CD14-positive monocyte (primary cell): ENCODE measurements at places on chromosomes 4 and X. TPM values are rescaled to one million over a fixed set of nuclear protein-coding genes. Genes with fewer than 3 reads are reported as not detected.

DNA sequence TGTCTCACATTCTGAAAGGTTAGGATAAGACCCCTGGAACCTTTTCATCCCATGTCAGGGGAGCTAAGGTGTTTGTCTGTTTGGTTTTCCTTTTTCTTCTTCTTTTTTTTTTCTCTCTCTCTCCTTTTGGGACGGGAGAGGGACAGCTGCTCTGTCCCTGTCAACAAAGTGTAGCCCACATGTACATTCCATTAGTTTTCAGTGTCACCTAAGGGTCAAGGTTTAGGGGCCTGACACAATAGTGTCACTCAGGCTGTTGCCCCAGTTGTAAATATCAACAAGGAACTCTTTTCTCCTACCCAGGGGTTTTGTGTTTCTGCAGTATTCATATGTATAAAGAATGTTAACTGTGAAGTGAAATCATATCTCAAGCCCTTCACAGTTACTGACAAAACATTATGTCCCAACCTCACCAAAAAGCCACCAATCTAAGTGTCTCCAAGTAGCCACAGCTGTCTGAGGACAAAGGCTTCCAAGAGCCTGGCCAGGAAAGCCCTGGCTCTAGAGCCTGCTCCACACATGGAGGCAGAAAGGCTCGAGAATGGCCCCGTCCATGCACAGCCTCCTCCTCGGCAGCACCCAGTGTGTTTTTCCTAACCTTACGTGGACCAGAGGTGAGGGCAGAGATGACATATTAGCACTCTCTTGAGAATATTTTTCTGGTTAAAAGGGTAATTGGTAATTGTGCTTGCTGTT lies 9.4 kb downstream of the IRF2 start:
- no peak overlapping the region for H3K4me3 ChIP-seq
- DNase-seq: no peak
- peaks cover 15% of the 10 kb centered on the region for H3K4me1 ChIP-seq
- no peak overlapping the region for H3K27ac ChIP-seq

DNA sequence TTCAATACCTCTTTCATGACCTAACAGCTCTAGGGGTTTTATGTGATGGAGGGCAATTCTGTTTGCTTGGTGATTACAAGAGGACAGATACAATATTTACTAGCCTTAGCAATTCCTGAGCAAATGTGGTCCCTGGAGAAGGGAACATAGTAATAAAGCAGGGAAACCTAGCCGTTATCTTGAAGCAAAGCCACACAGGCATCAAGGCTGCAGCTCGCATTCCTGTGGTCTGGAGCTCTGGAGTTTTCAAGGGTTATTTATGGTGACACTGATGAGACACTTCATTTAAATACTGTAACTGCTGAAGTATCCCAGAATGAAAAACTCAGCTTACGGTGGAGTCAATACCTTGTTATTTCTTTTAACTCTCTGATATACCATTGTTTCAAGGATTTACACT lies 66.8 kb downstream of the AFF2 start:
- no peak for DNase-seq
- H3K4me1 ChIP-seq: peaks cover 42% of the 10 kb centered on the region
- no peak overlapping the region for H3K4me3 ChIP-seq
- H3K27ac ChIP-seq: no peak overlapping the region
- H3K36me3 ChIP-seq: no peaks in the 10 kb centered on the region

DNA sequence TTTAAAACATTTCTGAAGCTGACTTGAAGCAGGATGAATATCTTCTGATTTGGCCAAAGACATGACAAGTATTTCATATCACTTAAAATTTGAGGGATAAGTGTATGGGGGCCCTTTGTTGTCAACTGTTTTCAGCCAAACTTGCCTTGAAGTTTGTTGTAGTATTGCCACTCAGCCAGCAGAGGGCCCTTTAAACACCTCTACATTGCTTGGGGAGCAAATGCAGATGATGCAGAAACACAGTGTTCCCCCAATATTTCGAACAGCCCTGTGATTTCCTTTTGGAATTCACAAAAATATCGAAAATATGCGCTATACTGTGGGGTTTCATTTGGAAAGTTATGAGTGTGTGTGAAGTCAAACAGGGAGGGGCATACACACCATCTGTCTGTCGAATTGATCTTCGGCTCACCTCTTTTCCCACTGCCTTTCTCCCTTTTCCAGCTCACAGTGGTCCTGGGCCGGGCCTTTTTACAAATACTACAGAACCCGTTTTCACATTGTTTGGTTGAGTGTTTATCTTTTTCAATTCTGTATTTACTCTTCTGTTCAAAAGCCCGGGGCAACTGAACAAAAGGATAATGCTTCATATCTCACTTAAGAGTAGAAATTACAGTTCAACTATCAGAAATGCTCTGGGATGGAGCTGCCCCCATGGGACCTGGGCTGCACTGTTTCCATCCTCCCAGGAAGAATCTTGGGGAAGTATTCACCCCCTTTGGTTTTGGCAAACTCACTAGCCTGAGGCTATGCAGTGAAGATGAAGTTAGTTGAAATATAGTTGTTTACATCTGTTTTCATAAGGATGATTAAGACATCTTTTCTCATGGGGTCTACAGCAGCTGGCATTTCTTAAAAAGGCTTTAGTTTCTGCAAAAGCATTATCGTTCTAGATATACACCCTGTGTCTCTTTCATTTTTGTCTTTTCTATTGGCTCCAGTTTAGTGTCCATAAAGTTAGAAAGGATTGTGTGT lies 137.6 kb downstream of the EGF start:
- no peaks in the 10 kb centered on the region for H3K4me1 ChIP-seq
- H3K4me3 ChIP-seq: no peak overlapping the region
- peaks cover 52% of the 10 kb centered on the region for H3K27me3 ChIP-seq
- no peak overlapping the region for H3K27ac ChIP-seq
- H3K36me3 ChIP-seq: no peaks in the 10 kb centered on the region
- DNase-seq: peak; percentile 51

GRCh38 chrX:19198473-19198872 lies 76.2 kb upstream of the ADGRG2 start:
- no peak overlapping the region for H3K27ac ChIP-seq
- no peak for DNase-seq
- H3K36me3 ChIP-seq: no peaks in the 10 kb centered on the region

Gene MAGEC2
- polyA plus RNA-seq: not detected

Gene IL1RAPL1
- not detected in 2 replicates for polyA plus RNA-seq

- H3K36me3 ChIP-seq: no peaks in the 10 kb centered on the region
- no peak overlapping the region for H3K27ac ChIP-seq
- no peak for DNase-seq
- H3K4me1 ChIP-seq: no peaks in the 10 kb centered on the region
- H3K27me3 ChIP-seq: no peaks in the 10 kb centered on the region
Measured at GRCh38 chr4:111945014-111945413, 200.2 kb upstream of the FAM241A start.

Gene MUC7
- not detected in 2 replicates for polyA plus RNA-seq

- H3K4me1 ChIP-seq: no peaks in the 10 kb centered on the region
- H3K27me3 ChIP-seq: no peaks in the 10 kb centered on the region
- no peak for DNase-seq
- H3K27ac ChIP-seq: no peak overlapping the region
Measured at GRCh38 chr4:139540632-139541031, 15.4 kb downstream of the SETD7 start.

- no peak overlapping the region for H3K4me3 ChIP-seq
- no peak overlapping the region for H3K27ac ChIP-seq
- H3K4me1 ChIP-seq: no peaks in the 10 kb centered on the region
- no peak for DNase-seq
- H3K36me3 ChIP-seq: no peaks in the 10 kb centered on the region
Measured at GRCh38 chrX:42229533-42229932, 306.2 kb upstream of the CASK start.

- H3K27me3 ChIP-seq: no peaks in the 10 kb centered on the region
- H3K27ac ChIP-seq: no peak overlapping the region
- no peaks in the 10 kb centered on the region for H3K4me1 ChIP-seq
- no peak overlapping the region for H3K4me3 ChIP-seq
- DNase-seq: no peak
Measured at GRCh38 chr4:9735515-9735914, 45.9 kb upstream of the DRD5 start.

GRCh38 chr4:165662341-165662740 lies 210.7 kb upstream of the TLL1 start:
- no peaks in the 10 kb centered on the region for H3K4me1 ChIP-seq
- no peaks in the 10 kb centered on the region for H3K36me3 ChIP-seq
- no peaks in the 10 kb centered on the region for H3K27me3 ChIP-seq
- no peak overlapping the region for H3K27ac ChIP-seq
- DNase-seq: no peak

Gene ELF2
- 18.9 TPM for polyA plus RNA-seq

Gene COX18
- 9.7 and 13.8 TPM in 2 replicates for polyA plus RNA-seq
